ENCODE measurements at places on chromosomes 1 and 21.

GRCh38 chr21:45255381-45256020 lies 32.2 kb downstream of the POFUT2 start:
- peak; percentile 93 for DNase-seq

DNA sequence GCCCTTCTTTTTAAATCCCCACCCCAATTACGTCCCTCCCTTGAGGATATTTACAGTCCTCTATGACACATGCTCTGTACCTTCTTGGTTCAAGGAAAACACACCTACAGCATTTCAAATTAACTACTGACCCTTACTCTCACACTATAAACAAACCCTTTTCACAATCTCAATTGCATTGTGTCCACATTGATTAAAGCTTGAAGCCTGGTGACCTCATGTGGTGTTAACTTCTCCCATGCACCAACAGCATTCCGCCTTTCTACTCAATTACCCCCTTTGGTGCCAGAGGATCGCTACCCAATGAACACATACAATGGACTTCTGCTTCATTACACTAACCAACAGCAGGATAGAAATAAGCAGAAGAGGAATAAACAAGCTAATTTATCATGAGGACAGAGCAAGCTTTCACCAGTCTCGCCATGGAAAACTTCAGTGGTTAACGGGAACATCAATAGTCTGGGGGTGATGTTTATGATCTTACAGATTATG lies 15.2 kb downstream of the WLS start:
- peak; percentile 91 for DNase-seq

DNA sequence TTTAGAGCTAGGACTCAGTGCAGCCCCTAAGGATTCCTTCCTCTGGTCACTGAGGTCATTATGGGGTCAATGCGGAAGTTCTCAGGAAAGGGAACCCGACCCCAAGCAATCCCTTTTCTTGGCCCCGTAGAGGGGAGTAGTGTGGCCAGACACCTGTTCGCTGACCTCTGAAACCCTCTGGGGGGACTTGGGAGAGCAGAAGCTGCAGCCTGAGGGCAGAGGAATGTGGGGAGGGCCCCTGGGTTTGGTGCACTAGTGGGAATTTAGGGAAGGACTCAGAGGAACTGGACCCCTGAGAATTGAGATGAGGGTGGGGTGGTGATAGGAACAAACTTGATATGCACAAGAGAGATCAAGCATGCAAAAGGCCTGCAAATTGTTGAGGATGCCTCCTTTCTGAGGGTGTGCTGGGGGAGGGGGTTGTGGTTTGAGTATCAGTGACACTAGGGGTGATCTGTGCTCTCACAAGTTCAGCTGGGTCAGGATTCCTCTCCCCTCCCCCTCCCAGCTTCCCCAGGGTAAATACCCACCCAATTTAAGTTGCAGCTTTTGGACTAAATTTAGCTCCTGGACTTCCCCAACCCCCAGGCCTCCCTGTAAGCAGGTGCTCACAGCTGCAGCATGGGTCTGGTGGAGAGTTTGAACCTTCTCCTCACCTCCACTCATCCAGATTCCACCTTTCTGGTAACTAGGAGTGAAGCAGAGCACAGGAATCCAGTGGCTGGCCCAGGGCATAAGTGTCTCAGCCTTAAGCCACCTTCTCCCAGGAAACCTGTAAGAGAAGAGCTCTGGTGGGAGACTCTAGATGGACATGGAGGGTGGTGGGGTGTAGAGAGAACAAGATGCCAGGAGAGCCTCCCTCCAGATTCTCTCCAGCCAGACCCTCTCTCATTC lies 13.5 kb downstream of the ADAMTSL4 start:
- DNase-seq, result peak; percentile 50

GRCh38 chr1:3268281-3268680 lies 186.2 kb upstream of the ARHGEF16 start:
- DNase-seq, result peak; percentile 1

DNA sequence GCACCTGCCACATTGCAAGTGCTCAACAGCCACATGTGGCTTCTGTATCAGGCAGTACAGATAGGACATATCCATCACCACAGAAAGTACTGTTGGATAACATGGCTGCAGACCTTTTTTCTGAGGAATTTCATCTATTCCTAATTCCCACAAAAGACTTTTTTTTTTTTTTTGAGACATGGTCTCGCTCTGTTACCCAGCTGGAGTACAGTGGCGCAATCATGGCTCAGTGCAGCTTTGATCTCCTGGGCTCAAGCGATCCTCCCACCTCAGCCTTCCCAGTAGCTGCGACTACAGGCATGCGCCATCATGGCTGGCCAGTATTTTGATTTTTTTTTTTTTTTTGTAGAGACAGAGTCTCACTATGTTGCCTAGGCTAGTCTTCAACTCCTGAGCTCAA lies 33.3 kb downstream of the YARS1 start:
- DNase-seq, result no peak

DNA sequence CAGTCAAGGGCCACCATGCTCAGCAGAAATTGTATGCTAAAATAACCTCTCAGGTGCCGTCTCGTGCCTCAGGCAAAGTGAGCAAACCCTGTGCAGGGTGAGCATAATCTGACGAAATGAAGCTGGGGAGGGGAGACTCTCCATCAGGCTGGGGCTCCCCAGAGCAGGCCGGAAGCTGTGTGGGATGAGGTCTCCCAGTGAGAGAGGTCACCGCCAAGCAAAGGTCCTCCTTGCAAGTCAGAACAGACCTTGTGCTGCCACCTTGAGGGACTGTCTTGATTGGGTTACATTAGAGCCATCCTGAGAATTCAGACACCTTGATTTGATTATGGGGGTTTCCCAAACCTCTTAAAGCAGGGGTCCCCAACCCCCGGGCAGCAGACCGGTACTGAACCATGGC lies 64.2 kb downstream of the ZNF684 start:
- no peak for DNase-seq

- peak; percentile 96 for DNase-seq
Measured at GRCh38 chr1:22969304-22969709, 3.4 kb downstream of the LACTBL1 start.

All from NCI-H69 (cell line).